ENCODE measurements at places on chromosomes 7 and 10.

DNA sequence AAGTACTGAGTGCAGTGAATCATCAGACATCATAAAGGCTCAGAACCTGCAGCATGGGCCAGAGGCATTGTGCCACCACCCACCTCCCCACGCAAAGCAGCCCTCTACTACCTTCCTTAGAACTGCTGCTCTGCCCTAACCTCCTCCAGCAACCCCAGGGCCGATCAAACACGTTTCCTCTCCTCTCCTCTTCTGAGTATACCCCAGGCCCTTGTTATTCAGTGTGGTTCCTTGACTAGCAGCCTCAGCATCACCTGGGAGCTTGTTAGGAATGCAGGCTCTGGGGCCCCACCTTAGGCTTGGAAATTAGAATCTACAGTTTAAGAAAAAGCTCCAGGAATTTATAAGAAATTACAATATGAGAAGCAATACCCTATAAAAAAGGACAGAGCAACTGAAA, 33.2 kb downstream of the DYDC1 start:
- no peaks in the 10 kb centered on the region for H3K4me1 ChIP-seq
- H3K36me3 ChIP-seq, result no peaks in the 10 kb centered on the region
- DNase-seq, result no peak
- H3K27ac ChIP-seq, result no peak overlapping the region

GRCh38 chr10:84424731-84425167, 96.4 kb downstream of the CCSER2 start:
- H3K27me3 ChIP-seq, result no peaks in the 10 kb centered on the region
- peak; percentile 77 for DNase-seq
- peak overlapping the region; percentile 50 for H3K27ac ChIP-seq
- H3K36me3 ChIP-seq, result no peaks in the 10 kb centered on the region
- H3K4me1 ChIP-seq, result peaks cover 4% of the 10 kb centered on the region

- DNase-seq, result no peak
- no peak overlapping the region for H3K27ac ChIP-seq
- no peak overlapping the region for H3K4me3 ChIP-seq
These were observed 174.0 kb upstream of the KCTD7 start for GRCh38 chr7:66454600-66455225.

DNA sequence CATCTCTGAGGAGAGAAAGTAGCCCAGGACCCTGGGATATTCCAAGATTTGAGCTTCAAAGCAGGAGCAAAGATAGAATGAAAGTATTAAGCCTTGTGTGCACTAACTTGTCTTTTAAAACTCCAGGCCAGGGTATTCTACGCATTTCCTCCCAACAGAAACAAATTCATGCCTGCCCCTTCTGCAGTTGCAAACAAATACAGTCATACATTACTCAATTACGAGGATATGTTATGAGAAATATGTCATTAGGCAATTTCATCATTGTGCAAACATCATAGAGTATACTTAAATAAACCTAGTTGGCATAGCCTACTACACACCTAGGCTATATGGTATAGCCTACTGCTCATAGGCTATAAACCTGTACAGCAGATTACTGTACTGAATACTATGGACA, 154.5 kb upstream of the KIAA1217 start:
- no peaks in the 10 kb centered on the region for H3K27me3 ChIP-seq
- no peaks in the 10 kb centered on the region for H3K4me1 ChIP-seq
- no peak overlapping the region for H3K4me3 ChIP-seq
- H3K27ac ChIP-seq, result no peak overlapping the region
- no peak for DNase-seq

GRCh38 chr7:124914298-124914697, 15.3 kb downstream of the POT1 start:
- DNase-seq, result no peak
- H3K27ac ChIP-seq, result no peak overlapping the region
- no peaks in the 10 kb centered on the region for H3K4me1 ChIP-seq
- no peaks in the 10 kb centered on the region for H3K27me3 ChIP-seq
- H3K4me3 ChIP-seq, result no peak overlapping the region

GRCh38 chr7:107017965-107018719, 26.4 kb upstream of the PRKAR2B start:
- DNase-seq, result no peak
- H3K36me3 ChIP-seq, result no peaks in the 10 kb centered on the region
- no peaks in the 10 kb centered on the region for H3K4me1 ChIP-seq
- no peak overlapping the region for H3K4me3 ChIP-seq

- no peaks in the 10 kb centered on the region for H3K27me3 ChIP-seq
- H3K4me3 ChIP-seq, result peak overlapping the region; percentile 88
- H3K4me1 ChIP-seq, result peaks cover 4% of the 10 kb centered on the region
- DNase-seq, result no peak
- H3K27ac ChIP-seq, result peak overlapping the region; percentile 98
- no peaks in the 10 kb centered on the region for H3K36me3 ChIP-seq
These were observed 724 bp downstream of the CAPZA2 start for GRCh38 chr7:116862951-116863670.

DNA sequence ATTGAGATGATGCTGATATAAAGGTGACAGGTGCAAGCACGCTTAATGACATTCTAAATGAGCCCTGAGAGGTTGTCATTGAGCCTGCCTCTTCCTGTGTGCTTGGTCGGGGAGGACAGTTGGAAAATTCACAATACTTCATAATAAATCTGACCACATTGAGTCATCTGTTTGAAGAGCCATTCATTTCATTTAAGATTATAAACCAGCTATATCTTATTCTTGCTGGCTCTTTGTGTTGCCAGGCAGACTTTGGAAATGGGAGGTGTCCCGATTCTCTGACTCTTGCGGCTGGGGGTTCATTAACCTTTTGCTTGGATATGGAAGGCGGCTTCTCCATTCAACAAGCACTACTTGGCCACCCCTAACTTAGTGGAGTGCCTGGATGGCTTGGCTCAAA, 198.2 kb downstream of the FANK1 start:
- H3K36me3 ChIP-seq, result no peaks in the 10 kb centered on the region
- no peak overlapping the region for H3K4me3 ChIP-seq
- no peak overlapping the region for H3K27ac ChIP-seq
- no peak for DNase-seq
